ENCODE measurements at places on chromosomes 2 and 18.

DNA sequence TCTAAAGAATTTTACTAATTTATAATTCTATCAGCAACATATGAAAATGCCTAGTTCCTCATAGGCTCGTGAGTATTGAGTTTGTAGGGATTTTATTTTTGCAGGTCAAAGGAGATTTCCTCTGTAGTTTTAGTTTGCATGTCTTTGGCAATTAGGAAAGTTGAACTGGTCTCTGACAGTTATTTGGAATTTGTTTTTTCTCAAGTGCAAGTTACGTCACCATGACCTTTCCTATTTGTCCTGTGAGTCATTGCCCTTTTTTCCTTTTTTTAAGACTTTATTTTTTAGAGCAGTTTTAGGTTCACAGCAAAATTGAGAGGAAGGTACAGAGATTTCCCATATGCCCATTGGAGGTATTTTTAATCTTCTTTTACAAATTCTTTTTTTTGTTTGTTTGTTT, 29.0 kb downstream of the RAMP1 start:
- DNase-seq = no peak

- no peak for DNase-seq
Measured at GRCh38 chr2:71453404-71454220, at the start of gene DYSF. DYSF (plus strand) TSS chr2:71453561.

DNA sequence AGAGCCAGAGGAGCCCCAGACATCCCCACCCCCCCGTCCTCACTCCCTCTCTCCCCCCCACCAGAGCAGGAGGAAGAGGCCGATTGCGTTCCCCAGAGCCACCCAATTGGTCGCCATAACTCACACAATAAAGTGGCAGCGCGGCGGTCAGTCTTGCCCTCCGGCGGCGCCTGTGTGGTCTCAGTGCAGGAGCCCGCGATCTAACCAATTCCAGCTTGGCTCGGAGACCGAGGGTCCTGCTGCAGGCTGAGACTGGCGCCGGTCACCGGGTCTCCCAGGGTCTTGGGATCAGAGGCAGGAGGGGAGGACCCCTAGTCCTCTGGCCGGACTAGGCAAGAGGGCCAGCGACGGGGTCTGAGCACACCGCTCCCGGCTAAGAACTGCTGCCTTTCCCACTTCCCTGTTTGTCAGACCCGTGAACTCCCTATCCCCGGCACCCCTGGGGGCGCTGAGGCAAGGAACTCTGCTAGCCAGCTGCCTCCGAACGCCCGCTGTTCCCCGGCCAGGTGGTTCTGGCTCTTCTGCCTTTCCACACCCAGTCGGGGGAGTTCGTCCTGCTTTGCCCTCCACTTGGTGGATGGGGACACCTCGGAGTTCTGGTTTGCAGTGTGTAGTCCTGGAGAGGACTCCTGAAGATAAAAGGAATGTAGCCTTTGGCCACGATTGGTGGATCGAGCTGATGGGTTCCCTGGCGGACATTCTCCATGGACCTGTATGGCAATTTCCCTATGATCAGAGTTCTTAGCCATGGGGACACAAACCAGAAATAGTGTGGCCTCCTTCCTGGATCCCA, 1.0 kb upstream of the HOXD12 start:
- no peak for DNase-seq

DNA sequence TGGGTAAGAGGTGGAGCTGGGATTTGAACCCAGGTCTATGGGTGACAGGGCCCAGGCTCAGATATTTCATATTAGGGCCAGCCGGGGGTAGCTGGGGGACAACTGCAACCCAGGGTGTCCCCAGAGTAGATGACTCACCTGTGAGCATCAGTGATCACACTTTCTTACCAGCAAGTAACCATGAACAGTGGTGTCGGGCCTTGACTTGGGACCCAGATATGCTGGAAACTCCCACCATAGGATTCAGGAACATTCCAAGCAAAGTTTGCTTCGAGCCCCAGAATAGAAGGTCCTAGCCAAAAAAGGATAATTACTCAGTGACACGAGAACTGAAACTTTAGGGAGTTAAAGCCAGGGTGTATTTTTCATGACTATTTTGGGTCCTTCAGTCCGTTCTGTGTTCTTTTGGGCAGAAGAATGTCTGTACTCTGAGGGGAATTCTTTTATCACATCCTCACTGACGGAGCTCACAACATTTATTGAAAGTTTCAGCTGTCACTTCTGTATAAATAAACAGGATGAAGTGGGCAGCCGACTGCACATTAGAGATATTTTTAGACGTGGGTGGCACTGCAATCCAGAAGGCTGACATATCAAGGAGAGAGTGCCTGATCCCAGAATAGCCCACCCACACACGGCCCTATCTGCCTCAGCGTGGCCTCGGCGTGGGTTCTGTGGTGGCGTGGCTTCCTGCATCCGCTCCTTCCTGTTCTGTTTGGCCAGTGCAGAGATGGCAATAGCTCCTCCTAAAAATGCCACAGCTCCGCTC, 45.6 kb downstream of the RAMP1 start:
- peak; percentile 23 for DNase-seq

DNA sequence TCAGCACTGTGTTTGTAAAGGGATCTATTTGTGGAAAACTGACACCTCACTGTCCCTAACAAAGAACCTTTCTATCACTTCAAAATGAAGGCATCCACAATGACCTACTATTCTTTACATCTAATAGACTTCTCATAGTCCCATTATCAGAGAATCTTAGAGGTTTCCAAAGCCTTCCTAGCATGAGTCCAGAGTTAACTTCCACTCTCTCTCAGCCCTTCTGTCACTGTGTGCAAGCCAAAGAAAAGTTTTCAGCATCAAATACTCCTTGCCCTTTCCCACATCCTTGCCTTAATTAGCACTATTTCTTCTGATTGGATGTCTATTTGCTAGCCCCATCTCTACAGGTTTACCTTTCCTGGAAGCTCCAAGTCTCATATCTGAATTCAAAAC, 178.5 kb downstream of the ERBB4 start:
- no peak for DNase-seq

GRCh38 chr18:13660510-13660909, 65.8 kb downstream of the FAM210A start:
- no peak for DNase-seq

DNA sequence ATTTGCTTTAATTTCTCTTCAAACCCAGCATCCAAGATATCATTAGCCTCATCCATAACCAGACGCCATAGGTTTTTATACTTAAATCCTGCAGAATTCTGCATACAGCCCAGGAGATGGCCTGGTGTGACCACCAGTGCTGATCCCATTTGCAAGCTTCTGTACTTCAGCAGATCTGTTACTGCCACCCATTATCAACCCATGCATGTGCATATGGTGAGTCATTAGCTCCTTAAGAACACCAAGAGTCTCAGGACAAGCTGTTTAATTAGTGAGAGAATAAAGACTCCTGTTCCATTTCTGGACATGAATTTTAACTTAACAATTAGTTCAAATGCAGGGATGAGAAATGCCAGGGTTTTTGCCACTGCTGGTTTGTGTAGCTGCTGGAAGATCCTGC, 110.7 kb upstream of the TANK start:
- no peak for DNase-seq

- no peak for DNase-seq
Measured at GRCh38 chr2:133591164-133591563, 22.9 kb upstream of the NCKAP5 start.

DNA sequence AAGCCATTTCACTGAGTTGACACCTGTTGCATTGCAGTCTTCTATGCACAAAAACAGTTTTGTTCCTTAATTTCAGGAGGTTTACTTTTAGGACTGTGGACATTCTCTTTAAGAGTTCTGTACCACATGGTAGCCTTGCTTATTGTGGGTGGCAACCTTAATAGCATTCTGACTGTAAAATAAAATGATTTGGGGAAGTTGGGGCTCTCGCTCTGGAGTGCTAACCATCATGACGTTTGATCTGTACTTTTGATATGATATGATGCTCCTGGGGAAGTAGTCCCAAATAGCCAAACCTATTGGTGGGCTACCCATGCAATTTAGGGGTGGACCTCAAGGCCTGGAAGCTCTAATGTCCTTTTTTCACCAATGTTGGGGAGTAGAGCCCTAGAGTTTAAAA, 3.4 kb downstream of the CTLA4 start:
- DNase-seq = no peak

DNA sequence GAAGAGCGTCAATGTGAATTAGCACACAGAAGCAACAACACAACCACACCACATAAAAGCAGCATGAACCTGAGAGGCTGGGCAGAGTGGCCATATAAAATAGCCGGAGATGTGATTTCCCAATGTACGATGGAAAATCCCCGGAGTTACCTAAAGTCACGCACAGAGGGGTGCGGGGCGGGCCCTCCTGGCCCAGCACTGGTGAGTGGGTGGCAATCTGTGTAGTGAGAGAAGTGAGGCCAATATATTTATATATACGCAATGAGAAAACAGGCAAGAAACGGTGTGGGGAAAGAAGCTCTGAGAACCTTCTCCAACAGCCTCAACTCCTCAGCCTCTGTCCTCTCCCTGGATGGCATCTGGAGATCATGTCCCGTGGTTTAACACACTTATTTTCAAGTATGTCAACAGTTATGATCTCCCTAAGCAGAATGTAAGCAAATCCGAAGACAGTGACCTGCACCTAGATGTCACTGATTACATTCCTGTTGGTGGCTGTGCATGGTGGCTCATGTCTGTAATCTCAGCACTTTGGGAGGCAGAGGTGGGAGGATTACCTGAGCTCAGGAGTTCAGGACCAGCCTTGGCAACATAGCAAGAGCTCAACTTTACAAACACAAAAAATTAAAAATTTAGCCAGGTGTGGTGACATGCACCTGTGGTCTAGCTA, 41.6 kb downstream of the CRACDL start:
- no peak for DNase-seq

GRCh38 chr2:144484201-144484948, 35.5 kb downstream of the ZEB2 start:
- no peak for DNase-seq

- DNase-seq = no peak
Measured at GRCh38 chr2:29213888-29214291, 98.7 kb downstream of the CLIP4 start.

DNA sequence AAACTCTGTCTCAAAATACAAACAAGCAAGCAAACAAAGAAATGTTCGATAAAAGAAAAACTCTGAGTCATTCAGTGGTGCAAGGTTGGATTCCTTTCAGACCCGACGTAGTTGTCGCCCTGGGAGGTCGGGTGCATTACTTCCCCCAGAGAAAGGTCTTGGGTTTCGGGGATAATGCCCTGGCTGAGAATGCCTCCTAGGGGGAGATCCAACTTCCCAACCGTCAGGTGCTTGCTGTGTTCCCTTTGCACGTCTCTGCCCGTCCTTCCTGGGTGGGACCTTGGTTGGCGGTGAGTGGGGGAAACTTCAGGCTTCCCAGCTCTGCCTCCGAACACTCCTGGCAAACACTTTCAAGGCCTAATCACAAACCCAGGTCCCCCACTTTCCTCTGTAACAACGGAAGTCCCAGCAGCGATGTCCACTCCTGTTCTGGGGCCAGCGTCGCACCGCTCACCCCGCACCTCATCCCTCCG, 609 bp downstream of the TPGS2 start:
- DNase-seq = no peak

DNA sequence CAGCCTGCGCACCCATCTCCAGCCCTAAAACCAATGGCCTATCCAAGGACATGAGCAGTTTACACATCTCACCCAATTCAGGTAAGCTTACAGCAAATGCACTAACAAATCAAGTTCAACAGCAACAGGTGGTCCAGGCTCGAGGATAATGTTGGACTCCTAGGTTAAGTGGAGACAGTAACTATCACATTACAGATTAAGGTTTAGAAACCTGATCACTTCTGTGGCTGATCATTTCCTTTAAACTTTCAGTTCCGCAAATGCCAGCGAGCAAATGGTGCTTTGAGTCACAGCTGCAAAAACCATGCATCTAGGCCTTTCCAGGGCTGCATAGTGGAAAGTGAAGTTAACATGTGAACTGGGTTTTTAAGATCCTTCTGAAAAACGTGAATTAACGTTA, 259.4 kb downstream of the GBX2 start:
- no peak for DNase-seq

GRCh38 chr2:70089220-70089982, 2.1 kb downstream of the PCBP1 start:
- DNase-seq = no peak

DNA sequence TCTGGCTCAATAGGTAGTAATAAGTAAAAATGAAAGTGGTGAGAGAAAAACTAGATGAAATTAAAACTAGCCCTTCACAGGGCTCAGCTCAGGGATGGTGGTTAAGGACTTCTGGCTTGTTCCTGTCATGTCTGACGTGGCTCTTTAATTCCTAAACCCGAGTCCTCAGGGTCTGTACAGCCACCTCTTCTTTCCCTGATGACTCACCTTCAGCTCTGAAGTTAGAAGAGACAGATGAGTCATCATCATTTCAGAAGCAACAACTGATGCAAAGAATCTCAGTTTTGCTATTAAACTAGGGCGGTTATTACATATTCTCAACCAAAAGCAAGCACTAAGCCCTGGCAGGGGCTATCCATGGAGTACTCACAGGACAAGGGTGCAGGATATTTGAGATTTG, 24.0 kb upstream of the ITGB6 start:
- peak; percentile 67 for DNase-seq

DNA sequence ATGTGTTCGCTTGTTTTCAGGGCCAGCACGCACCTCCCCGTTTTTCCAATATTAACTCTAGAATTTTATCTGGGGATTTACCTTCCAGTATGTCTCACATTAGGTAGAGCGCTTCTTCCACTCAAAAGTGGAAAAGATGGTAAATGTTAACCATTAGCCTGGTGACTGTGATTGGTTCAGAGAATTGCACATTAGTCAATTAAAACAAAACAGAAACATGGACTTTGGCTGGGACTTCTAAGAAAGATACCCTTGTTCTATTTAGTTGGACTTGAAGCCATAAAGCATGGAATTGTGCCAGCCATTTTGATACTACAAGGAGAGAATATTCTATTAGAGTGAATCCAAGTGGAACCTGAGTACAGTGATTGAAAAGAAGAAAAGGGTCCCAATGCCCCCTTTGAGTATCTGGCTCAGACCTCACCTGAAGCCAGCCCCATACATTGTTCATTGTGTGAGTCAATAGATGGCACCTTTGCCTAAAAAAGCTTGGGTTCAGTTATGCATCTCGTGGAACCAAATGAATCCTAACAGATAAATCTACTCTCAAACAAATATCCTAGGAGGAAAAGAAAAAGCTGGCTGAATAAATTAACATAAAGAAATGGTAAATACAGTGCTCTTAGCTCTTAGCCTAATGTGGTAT, 354.3 kb downstream of the IRS1 start:
- DNase-seq = no peak

DNA sequence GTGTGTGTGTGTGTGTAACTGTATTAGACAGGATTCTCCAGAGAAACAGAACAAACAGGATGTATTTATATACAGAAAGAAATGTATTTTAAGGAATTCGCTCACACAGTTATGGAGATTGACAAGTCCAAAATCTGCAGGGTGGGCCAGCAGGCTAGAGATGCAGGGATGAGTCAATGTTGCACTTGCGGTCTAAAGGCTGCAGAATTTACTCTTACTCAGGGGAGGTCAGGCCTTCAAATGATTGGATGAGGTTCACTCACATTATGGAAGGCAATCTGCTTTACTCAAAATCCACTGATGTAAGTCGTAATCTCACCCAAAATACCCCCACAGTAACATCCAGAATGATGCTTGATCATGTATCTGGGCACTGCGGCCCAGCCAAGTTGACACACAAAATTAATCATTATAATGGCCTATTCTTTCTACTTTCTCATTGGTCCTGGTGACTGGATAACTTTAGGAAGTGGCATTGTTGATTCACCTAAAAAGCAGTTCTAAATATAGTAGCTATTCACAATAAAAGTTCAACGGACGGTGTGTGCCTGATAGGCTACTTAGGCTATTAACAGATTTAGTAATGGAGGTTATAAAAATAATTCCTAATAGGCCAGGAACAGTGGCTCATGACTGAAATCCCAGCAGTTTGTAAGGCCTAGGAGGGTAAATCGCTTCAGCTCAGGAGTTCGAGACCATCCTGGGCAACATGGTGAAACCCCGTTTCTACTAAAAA, 40.6 kb upstream of the ACYP2 start:
- no peak for DNase-seq

- DNase-seq = no peak
Measured at GRCh38 chr18:72822202-72822601, 45.6 kb downstream of the NETO1 start.
